ENCODE measurements at places on chromosomes 2 and 18.

- no peak for DNase-seq
Observed at GRCh38 chr2:226794196-226794661, 5.4 kb downstream of the IRS1 start.

DNA sequence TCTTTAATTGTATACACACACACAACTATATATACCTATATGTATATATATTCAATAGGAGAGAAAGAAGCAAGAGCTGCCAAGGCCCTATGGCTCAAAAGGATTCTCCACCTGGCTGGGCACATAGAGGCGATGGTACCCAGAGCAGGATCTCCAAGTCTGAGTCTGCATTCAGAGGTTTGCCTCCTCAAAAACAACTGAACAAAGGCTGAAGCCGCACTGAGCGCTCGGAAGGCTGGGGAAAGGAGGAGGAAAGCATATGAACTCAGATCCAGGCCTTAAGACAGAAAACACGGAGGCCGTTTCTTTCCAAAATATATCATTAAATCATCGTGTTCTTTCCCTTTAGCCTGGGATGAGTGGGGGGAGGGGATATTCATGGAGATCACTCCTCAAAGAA, 3.6 kb downstream of the HOXD12 start:
- no peak for DNase-seq

GRCh38 chr18:76558881-76559667, 64.0 kb upstream of the ZNF516 start:
- no peak for DNase-seq

DNA sequence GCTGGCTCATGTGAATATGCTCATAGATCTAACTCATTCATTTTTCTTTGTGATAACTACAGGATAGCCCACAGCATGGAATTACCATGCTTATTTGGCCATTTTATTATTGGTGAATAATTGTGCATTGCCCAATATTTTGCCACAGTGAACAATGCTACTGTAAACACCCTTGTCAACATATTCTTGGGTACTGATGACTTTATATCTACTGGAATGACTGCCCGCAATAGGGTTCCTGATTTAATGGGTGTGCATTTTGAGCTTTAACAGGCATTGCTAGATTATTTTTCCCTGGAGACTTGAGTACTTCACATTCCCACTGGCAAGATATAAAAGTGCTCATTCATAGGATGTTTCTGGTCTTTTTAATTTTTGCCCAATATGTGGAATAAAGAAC, 42.7 kb upstream of the EVA1A start:
- no peak for DNase-seq

DNA sequence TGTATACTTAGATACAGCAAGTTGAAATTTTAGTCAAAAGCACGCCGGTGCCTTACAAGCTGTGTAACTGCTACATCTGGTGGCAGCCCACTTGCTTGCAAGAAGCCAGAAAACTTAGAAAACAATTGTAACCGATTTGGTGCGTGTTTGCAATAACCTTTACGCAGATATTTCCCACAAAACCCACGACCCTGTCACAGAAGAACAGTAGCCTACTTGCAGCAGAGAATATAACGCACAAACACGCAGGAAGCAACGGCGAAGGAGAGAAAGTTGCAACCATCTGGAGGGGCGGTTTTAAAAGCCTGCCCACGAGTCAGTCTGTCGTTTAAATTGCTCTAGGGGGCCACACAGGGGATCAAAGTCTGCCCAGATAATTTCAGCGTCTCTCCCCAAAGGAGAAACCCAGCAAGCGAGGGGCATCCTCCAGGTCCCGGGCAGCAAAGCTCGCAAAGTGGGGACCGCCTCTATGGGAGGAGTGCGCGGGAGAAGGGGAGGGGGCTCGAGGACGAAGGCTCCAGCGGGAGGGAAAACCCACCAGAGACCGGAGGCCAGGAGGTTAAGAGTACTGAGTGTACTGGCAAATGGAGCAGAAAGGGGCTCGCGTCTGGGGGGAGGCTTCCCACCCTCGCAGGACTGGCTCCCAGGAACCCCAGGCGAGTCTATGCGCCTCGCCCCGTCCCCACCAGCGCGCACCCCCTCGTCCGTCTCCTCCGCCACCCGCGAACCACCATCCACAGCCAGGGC, 1.1 kb downstream of the TLK1 start:
- peak; percentile 50 for DNase-seq

DNA sequence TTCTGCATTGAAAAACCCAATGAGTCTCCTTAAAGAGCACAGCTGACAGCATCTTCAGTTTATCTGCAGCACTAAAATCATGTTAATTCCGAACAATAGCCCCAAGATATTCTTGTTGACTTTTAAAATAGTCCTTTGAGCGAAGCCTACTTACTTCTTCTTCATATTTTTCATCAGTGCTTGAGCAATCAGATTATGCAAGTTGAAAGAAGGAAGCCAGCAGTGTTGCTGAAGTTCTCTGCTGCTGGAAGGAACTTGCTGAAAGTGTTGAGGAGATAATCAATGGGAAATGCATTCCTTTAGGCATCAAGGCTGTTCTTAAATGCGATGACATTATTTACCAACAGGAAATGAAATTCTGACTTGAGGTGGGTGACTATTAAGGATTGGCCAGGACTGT, 105.9 kb upstream of the SNTG2 start:
- DNase-seq = no peak

- DNase-seq = no peak
Observed at GRCh38 chr2:94874277-94874997, 3.2 kb downstream of the TEKT4 start.

GRCh38 chr2:131143803-131144202, 38.7 kb downstream of the PLEKHB2 start:
- no peak for DNase-seq

GRCh38 chr2:163553601-163554000, 182.2 kb downstream of the FIGN start:
- no peak for DNase-seq

DNA sequence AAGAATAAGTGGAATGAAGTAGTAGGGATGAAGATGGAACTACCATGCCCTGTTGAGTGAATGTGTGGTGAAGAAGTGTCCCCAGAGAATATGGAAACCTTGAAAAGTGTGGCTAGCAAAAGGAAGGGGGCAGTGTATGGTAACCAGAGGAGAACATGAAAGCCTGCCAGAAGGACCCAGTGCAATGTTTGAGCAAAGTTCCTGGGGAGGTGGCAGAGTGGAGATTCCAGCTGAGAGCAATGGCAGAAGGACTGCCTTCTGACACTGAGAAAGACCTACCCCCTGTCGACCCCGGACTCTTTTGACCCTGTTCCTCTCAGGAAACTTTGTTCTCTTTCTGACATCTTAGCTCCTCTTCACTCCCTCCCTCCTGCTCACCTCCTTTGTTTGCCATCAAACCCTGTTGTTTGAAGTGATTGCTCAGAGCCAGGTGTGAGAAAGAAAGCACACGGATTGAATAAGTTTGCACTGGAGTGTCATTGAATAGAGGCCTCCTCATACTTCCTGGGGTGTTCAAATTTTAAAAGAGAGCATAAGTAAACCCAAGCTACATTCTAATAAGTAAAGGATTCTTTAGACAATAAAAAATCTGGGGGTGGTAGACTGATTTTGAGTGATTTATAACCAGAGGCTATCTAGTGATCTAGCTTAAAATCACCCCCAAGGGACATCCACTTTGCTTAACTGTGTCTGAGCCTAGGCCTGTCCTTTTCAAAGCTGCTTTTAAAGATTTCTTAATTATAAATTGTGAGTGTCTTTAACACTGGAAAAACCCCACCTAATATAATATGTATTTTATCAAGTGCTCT, 57.1 kb downstream of the TRIB2 start:
- peak; percentile 6 for DNase-seq

GRCh38 chr18:49174478-49174877, 223.7 kb upstream of the SMAD7 start:
- no peak for DNase-seq

- DNase-seq = no peak
Observed at GRCh38 chr2:112821682-112822081, 14.9 kb downstream of the IL1B start.

DNA sequence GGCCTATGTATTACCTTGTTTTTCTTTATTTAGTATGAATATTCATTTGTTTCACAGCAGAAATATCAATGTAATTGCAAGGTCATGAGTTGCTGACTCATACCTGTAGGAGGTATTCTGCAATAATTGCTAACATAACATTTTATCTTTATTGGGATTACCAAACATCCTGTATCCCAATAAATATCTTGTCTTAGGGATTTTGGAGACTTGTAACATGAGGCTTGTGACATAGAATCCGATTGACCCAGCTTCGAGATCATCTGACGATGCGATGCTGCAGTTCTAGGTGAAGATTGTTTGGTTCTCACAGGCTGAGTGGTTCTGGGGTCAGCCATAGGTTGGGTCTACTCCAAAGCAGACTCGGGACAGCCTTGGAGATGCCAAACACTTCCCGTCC, 133.4 kb upstream of the RND3 start:
- DNase-seq = no peak

DNA sequence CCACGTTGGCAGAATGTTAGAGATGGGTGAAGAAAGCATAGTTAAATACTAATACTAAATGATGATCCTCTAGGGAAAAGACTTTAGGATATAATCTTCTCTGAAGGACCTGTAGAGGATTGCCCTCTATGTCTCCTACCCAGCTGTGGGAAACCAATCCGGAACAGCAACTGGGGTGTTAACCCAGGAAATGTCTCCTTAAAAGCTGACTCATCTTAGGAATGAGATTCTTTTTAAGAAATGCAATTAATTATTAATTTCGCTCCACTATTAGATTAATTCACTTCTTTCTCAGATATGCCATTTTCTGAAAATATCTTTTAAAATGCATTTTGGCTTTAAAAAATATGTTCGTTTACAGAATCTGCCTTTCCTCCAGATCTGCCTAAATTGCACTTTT, 7.4 kb downstream of the SCN3A start:
- no peak for DNase-seq

GRCh38 chr2:43612944-43613343, 17.1 kb upstream of the THADA start:
- DNase-seq = no peak

DNA sequence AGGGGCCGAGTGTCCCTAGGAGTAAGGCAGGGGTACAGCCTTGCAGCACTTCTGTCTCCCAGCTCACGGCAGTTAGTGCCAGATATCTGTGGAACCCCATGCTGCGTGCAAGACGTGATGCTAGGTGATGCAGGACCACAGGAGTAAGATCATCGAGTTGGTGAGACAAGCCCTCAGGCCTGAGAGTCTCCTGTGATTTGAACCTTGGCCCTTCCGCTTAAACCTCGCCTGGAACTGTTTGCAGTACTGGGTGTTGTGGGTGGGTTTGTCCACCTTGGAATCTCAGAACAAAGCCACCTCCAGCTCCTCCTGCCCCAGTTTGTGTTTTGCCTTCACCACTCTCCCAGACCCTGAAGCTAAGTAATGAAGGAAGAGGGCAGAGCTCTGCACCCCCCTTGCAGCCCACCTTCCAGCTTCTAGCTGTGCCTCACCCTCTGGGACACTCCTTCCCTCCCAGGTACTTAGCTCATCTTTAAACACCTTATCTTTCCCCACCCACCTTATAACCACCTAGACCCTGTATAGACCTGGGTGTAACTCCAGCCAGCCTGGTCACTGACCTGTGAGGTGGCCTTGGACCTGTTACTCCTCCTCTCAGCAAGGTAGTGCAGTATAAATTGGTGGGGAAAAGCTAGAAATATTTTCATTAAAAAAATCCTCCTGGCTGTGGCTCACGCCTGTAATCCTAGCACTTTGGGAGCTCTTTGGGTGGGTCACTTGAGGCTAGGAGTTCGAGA, 6.6 kb downstream of the CNNM4 start:
- DNase-seq = no peak

- DNase-seq = no peak
Observed at GRCh38 chr18:45100321-45101105, 419.8 kb downstream of the SETBP1 start.

DNA sequence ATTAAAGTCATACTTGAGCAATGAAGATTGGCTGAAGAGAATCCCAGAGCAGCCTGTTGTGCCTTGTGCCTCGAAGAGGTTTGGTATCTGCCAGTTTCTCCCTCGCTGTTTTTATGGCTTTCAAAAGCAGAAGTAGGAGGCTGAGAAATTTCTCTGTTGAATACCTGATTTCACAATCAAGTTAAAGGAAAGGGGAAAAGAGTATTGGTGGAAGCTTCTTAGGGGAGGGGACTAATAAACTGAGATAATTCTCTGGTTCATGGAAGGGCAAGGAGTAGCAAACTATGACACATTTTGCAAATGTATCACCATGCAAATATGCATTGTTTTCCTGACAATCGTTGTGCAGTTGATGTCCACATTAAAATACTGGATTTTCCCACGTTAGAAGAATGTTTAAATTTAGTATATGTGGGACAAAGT, at the start of gene IL1B:
IL1B (minus strand) TSS at position 85 of the 423 bp plus-strand sequence. CDS start 550 bp downstream, outside the sequence.
- DNase-seq = no peak

DNA sequence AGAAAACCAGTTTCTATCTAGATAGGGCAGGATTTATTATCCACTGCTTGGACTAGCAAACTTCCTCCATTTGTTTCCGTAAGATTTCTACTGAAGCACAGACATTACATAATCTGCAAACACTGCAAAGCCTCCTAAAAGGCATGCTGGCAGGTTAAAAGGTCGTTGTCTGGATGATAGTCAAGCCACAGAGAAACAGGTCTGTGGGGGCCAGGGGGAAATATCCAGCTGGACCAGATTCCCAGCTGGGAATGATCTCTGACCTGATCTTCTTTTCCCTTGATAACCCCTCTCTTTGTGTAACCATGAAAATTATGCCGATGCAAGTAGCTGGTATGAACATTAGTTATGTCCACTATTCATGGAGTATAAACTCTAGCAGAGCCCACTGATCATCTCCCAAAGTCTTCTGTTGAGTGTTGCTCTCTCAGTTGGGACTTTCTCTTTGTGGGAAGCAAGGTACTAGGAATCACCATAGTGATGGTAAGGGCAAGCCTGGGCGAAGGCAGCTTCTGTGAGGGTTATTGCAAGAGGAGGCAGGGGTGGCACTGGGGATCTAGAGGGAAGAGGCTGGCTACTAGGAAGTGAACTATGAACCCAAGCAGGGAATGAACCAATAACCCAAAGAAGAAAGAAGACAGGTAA, 61.3 kb downstream of the GDF7 start:
- no peak for DNase-seq

DNA sequence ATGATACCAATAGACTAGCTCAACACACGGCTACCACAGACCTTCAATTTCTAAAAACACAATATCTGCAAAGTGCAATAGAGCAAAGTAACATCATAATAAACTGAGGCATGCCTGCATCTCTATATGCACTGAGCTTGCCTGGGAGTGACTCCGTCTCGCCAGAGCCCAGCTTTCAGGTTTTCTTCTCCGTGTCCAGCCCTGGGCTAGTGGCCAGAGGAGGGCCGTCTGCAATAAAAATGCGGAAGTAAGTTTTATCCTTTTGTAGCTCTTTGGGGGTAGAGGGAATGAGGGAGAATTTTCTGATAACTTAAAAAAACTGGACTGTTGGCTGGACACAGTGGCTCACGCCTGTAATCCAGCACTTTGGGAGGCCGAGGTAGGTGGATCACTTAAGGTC, 41.0 kb upstream of the GPR17 start:
- no peak for DNase-seq

GRCh38 chr18:50716902-50717301, 102.9 kb downstream of the MRO start:
- no peak for DNase-seq

All from NCI-H1092 treated with DMSO at 0.1 percent for 48 hours (cell line).